ENCODE measurements at places on chromosomes 5 and 9. TPM values are rescaled to one million over a fixed set of nuclear protein-coding genes. Genes with fewer than 3 reads are reported as not detected.

- DNase-seq: peak; percentile 10
These were observed 300.9 kb downstream of the NTRK2 start for GRCh38 chr9:84970432-84970831.

DNA sequence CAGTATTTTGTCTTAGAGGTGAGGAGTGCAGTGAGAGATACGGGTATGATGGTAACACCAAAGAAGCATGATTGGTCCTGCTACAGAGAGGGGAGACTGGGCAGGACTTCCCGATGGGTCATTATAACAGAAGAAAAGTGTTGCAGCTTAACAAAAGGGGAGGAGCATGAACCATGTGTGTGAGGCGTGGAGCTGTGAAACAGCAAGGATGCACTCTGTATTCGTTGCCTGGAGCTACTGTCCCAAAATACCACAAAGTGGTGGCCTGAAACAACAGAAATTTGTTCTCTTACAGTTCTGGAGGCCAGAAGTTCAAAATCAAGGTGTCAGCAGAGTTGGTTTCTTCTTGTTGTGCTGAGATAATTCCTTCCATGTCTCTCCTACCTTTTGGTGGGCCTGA is 59.4 kb upstream of the GRHPR start:
- no peak for DNase-seq

SCAI gene
- total RNA-seq: 5.2 TPM

- DNase-seq: no peak
These were observed 10.2 kb downstream of the NFX1 start for GRCh38 chr9:33300546-33300945.

GRCh38 chr9:26954050-26954508 is 2.1 kb upstream of the IFT74 start:
- no peak for DNase-seq

DNA sequence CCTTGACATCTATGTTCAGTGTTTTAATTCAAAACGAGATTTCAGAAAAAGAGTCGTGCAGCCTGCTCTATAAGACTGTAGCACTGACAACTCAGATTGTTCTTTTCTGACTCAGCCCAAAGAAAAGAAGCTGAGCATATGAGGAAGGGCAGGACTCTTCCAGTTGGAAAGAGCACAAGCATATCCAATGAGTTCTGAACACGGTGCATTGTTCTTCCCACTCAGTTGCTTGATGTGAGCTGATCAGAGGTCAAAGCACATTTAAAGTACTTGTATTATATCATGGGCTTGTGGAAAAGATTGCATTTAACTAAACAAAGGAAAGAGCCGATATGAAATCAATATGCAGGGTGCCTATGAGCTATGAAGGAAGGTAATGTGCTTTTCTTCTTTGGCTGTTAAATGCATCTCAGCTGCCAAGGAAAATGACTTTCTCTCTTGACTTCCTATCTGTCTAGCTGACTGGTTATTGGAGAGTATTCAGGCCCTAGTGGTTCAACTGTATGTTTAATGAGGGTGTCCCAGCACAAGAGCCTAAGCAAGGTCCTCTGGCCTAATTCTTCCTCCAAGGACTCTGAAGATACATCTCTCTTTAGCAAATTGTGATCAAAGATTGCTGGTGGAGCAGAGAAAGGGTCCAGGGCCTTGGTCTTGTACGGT is 226.6 kb upstream of the PPP1R2B start:
- DNase-seq: no peak

BSPRY gene
- 22.6 TPM for total RNA-seq
